Lower lobe of right lung (tissue), 2 donors: ENCODE measurements at places on chromosomes 11 and 22. TPM values are rescaled to one million over a fixed set of nuclear protein-coding genes. Genes with fewer than 3 reads are reported as not detected.

The ZNF214 gene
- total RNA-seq, result 3.3 TPM

The NPAS4 gene
- total RNA-seq, result not detected

The PATE2 gene
- not detected for total RNA-seq

DNA sequence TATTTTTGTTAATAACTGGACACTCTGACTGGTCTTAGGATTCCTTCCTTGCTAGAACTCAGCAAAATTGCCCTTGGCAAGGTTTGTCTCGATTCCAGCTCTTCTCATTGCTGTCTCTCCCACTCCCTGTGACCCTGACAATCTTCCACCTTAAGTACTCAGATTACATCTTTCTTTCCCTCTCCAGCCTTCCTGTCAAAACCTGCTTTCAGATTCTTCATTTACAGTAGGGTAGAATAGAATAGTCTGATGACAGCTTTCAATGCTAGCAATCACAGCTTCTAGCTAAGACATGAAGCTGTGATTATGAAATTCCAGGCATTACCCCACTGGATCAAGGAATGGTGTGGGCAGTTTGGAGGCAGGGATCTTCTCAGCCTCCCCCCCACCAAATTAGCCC, 39.2 kb upstream of the LMO2 start:
- H3K4me1 ChIP-seq, result peaks cover 68% of the 10 kb centered on the region
- H3K4me3 ChIP-seq, result no peak overlapping the region
- H3K27me3 ChIP-seq, result no peaks in the 10 kb centered on the region
- DNase-seq, result no peak
